ENCODE measurements at places on chromosomes 2 and 18.

GRCh38 chr2:149375801-149376361 lies 45.5 kb downstream of the LYPD6 start:
- no peak for DNase-seq

GRCh38 chr18:5853253-5853652 lies 42.1 kb downstream of the TMEM200C start:
- DNase-seq: no peak

GRCh38 chr2:108911807-108912628 lies 77.0 kb downstream of the EDAR start:
- no peak for DNase-seq

DNA sequence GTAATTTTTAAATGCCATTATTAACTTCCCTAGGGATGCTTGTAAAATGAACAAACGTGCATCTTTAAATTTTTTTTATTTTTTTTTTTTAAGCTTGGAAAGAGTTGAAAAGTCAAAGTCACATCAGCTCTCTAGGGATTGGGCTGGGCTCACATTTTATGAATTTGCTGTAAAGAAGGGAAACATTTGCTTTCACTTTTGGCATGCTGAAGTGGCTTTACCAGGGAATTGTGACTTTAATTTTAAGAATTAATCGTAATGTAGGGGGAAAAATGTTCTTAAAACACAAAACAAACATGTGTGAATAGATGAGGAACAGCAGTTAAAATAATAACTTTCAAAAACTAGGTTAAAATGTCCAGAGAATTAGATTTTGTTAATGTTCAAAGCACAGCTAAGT lies 123.0 kb downstream of the AGAP1 start:
- DNase-seq: no peak

GRCh38 chr2:70796262-70796661 lies 5.8 kb upstream of the FIGLA start:
- no peak for DNase-seq

- DNase-seq: no peak
Observed at GRCh38 chr2:67950919-67951318, 111.9 kb downstream of the C1D start.

- peak; percentile 93 for DNase-seq
Observed at GRCh38 chr2:2613279-2614199, 282.5 kb upstream of the MYT1L start.

DNA sequence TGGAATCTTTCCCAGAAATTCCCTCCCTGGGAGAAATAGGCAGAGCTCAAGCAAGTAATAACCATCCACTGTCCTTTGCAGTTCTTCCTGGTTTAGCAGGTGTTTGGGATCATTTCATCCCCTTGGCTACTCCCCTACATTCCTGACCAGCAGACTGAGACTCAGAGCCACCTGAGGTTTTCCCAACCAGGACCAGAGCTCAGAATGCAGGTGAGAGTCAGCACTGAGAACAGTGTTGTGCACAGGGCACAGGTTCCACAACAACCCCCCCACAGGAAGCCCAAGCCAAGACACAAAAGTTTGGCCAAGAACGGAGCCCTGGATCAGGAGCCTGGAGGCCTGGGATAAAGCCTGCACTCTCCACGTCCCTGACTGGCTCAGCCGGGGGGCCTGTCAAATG lies 21.0 kb upstream of the LOXHD1 start:
- no peak for DNase-seq

DNA sequence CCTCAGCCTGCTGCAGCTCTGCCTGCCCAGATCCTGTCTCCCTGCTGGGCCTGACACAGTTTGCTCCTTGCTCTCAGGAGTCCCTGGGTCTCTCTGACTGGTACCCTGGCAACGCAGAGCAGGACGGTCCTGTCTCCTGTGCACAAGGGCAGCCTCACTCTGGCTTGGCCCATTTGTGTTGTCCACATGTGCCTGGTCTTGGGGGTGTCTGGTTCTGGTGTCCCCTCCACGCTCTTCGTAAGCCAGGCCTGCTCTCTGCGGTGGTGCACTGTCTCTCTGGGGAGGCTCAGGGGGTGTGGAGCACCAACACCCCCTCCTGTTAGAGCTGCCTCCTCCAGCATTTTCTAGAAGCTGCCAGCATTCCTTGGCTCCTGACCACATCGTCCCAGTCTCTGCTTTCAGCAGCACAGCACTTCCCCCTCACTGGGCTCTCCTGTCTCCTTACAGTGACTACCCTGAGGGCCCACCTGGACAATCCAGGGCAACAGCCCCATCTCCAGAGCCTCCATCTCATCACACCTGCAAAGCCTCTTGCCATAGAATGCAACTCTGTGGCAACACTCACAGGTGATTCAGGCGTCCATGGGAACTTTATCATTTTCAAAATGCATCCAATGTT lies 235.6 kb upstream of the HS6ST1 start:
- no peak for DNase-seq

- no peak for DNase-seq
Observed at GRCh38 chr2:198347946-198348345, 543.6 kb downstream of the PLCL1 start.

DNA sequence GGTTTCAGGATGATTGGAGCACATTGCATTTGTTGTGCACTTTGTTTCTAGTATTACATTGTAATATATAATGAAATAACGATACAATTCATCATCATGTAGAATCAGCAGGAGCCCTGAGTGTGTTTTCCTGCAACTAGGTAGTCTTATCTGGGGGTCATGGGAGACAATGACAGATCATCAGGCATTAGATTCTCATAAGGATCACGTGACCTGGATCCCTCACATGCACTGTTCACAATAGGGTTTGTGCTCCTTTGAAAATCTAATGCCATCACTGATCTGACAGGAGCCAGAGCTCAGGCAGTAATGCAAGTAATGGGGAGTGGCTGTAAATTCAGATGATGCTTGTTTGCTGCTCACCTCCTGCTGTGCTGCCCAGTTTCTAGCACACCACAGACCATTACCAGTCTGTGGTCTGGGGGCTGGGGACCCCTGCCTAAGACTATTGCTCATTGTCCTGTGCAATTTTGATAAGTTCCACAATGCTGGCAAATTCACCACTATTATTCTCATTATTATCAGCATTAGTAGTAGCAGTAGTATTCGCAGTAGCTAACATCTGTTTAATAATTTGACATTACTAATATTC lies 428.7 kb upstream of the TNP1 start:
- no peak for DNase-seq

DNA sequence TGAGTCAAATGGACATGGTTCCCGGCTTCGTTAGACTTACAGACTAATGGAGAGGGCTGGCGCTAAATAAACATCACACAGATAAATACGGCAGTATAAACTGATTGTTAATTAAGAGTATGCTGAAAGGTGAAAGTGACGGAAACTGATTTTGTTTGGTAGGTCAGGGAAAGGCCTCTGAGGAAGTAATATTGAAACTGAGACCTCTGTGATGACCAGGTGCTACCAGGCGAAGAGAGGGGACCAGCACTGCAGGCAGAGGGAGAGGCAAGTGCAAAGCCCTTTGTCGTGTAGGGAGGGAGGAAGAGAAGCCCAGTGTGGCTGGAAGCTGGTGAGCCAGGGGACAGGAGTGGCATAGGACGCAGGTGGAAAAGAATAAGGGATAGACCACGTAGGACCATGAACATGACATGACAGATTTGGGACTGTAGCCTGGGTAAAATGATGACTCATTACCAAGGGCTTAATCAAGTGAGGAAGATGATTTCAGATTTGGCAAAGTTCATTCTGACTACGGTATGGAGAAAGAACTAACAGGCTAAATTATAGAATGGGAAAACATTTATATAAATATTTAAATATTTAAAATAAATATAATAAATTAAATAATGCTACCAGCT lies 433.1 kb downstream of the NCKAP5 start:
- DNase-seq: peak; percentile 18

DNA sequence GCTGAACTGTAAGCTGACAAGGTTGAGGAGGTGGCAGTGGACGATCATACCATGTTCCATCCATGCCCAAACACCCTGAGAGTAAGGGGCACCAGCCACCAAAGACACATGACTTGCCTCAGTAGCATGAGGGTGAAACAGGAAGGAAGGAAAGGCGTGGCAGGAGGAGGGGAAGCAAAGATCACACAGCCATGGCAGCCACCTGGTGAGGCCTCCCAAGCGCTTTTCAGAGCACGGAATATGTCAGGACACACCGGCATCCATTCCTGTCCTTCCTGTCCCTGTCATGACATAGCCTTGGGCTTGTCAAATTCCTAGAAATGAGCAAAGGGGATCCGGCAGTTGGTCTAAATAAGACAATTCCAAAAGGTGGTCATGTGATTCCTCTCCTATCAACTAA lies 118.7 kb downstream of the MYO5B start:
- DNase-seq: no peak

DNA sequence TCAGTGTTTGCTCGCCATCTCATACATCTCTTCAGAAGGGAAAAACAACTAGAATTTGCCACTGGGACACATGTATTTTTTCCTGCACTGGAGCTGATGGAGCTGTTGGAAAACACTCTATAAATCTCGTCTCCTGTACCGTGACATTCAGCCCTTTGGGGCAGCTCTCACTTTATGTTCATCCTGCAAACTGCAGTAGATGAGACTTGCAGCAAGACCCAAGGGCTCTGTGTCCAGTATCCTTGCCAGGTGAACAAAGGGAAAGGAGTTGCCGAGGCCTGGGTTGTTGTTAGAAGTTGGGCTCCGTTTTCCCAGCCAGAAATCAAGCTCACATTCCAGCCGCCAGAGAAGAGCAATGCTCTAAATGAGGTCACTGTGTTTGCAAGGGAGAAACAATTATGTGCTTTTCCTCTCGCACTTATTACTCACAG lies 285.1 kb downstream of the SLC4A3 start:
- no peak for DNase-seq

- peak; percentile 68 for DNase-seq
Observed at GRCh38 chr2:40957508-40957907, 505.6 kb upstream of the SLC8A1 start.
